Stimulated activated CD4-positive, alpha-beta T cell treated with anti-CD3 and anti-CD28 coated beads, Interleukin-2, amount 100 ng/mL, for 24 hours (primary cell): ENCODE measurements at places on chromosomes 12 and 14.

DNA sequence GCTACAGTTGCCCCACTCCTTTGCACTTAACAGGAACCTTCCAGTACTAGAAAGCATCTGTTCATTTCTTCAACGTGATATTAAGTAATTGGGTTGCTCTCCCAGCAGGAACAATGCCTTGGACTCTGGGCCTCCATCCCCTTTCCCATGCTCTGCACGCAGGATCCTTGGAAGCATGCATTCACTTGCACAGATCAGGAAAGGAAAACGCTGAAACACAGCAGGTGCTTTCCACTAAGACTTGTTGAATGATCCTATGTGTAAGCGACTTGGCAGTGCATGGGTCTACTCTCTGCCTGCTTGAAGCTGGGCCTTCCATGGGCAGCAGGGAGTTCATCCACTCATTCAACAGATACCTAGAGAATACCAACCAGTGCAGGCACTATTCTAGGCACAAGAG, 2.3 kb downstream of the LTBP2 start:
- DNase-seq = no peak

GRCh38 chr14:69259527-69260189, at the start of gene GALNT16:
TSS of gene GALNT16 (plus strand) at chr14:69260158. CDS start at chr14:69260291, 133 bp downstream.
- DNase-seq = no peak

DNA sequence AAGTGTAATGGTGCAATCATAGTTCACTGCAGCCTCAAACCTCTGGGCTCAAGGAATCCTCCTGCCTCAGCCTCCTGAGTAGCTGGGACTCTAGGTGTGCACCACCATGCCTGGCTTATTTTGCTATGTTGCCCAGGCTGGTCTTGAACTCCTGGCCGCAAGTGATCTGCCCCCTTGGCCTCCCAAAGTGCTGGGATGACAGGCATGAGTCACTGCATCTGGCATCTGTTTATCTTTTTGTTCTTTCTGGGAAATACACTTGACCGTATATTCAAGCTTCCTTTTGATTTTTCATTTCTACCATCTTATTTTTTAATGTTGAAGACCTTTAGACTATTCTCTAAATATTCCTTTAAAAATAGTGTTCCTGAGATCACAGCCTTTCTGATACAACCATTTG, 82.4 kb upstream of the OSBPL8 start:
- no peak for DNase-seq

DNA sequence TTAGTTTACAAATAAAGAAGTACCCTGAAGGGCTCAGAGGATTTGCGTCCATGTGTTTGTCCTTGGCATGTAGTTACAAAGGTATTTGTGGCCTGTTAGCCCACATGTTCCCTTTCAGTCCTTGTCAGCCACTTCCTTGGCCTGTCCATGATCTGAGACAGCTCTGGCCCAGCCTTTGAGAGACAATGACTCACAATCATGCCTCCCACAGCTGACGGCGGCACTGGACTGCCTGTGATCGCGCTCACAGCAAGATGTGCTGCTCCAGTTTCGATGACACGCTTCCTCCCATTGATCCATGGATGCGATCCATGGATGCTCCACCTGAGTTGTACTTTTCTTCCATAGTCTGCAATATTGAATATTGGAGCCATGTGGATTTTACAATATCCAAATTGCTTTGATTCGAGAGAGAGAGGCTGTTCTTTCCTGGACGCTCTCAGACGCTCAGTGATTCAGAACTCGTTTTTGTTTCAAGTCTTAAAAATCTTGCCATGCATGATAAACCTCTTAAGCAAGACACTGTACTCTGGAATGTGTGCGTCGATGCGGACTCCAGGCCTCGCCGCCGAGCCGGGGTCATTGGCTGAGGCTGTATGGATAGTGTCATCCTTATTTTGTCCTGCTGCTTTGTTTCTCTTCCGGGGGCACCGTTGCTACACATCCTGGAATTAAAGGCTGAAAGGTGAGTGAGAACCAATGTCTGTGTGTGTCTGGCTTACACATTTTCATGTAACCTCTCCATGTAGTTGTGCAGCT, 220.1 kb downstream of the GLT1D1 start:
- no peak for DNase-seq

DNA sequence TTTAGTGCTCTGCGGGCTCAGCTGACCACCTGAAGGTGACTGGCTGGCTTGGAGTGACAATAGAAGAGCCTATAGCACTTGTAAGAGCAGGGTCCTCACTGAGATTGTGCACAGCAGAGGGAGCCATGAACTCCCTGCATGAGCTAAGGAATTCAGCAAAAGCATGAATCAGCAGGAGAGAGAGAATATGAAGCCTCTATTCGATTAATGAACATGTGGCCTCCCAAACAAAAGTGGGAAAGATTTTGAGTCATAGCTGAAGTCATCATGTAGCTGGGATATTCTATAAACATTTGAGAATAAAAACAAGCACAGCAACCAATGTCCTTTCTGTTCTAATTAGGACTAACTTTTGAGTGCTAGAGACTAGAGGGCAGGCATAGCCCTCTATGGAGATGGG, 626.6 kb downstream of the DIO2 start:
- DNase-seq = no peak

GRCh38 chr12:69120354-69120753, 119.0 kb upstream of the CPSF6 start:
- no peak for DNase-seq

GRCh38 chr12:93870020-93870795, 193.0 kb downstream of the CRADD start:
- DNase-seq = no peak

- no peak for DNase-seq
These were observed 119.2 kb downstream of the TBC1D30 start for GRCh38 chr12:64943686-64944085.

GRCh38 chr14:21202463-21203358, 46.8 kb upstream of the OR5AU1 start:
- no peak for DNase-seq

- no peak for DNase-seq
These were observed 73.4 kb upstream of the DDHD1 start for GRCh38 chr14:53226553-53226952.

DNA sequence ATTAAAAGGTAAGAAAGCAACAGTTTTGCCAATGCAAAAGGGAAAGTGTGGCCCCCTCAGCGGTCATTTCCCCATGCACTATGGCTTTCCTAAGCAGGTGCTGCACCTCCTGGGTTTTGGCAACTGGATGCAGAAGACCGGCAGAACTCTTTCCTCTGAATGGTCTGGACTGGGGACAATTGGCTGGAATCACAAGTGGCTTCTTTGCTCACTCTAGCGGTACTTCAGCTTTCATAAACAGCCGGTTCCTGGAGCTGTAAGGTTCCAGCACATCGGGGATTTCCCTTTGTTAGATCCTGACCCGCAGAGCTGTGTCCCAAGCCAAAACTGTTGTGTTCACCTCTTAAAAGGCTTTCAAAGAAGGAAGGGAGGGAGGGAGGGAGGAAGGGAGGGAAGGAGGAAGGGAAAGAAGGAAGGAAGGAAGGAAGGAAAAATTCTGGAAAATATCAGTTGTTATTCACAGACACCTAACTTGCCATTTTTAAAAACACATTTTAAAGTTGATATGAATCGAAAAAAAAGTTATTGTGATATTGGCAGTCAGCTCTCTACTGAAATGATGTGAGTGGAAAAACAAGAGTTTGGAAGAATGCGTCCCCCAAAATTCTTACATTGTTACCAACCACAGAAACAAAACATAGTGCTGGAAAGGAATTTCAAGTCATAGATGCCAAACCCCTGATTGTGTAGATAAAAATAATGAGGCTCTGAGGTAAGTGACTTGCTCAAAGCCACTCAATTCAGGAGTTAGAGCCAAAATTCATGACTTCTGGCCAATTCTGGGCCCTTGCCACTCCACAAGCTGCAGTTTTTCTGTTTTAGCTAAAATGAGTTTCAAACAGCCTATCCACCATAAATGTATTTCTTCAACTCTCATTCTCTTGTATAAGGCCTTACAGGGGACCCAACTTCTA, 220.6 kb upstream of the HMGA2 start:
- DNase-seq = no peak

- DNase-seq = no peak
These were observed 59.9 kb downstream of the TMCC3 start for GRCh38 chr12:94590428-94590827.

DNA sequence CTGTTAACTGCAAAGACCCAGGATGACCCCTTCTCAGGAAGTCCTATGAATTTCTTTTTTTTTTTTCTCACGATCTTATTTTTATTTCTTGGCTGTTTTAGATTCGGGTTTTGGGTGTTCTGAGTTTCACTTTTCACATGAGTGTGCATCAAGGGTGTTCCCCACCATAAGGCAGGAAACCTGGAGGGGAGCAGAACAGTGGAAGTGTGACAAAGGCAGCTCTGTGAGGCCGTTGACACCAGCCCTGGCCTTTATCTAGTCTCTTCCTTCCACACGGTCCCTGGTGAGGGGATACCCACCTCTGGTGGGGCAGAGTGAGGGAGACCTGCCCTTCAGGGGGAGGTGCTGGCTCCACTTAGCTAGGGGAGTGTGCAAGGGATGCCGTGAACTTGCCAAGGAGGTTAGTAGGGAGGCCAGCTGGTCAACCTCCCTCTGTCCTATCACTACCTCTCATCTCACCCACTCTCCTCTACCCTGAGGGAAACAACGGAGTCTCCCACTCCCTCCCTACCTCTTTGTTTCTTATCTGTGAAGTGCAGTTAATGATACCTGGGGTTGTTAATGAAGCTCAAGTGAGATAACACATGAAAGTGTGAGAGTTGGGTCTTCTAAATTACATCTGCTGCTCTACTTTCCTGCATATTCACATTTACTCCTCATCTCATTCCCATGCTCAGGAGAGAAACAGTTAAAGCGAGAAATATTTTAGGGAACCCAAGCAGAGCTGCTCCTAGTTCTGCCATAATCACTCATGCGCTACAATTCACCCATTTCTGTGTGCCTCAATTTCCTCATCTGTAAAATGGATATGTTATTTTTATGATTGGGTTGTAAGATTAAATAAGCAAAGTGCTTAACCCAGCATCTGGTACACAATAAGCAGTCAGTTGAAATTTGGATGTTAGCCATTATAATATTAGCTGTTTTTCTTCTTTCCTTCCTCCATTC, 4.4 kb upstream of the GALNT6 start:
- peak; percentile 24 for DNase-seq

DNA sequence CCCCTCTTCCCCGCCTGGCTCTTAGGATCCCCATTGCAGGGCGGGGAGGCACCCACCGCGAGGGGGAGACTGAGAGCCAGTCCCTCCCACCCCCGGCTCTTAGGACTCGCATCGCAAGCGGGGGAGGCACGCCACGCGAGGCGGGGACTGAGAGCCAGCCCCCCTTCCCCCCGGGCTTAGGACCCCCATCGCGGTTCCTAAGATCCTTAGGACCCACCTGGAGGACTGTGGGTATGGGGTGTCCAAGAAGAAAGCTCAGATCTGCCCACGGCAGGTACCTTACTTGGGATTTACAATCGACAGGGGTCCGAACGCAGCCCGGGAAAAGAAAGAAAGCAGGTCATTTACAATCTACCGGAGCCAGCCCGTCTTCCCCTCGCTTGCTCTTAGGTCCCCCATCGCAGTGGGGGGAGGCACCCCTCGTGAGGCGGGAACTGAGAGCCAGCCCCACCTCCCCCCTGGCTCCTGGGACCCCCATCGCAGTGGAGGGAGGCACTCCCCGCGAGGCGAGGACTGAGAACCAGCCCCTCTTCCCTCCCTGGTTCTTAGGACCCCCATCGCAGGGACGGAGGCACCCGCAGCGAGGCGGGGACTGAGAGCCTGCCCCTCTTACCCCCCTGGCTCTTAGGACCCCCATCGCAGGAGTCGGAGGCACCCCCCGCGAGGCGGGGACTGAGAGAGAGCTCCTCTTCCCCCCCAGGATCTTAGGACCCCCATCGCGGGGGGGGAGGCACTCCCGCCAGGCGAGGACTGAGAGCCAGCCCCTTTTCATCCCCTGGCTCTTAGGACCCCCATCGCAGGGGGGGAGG, 43.7 kb downstream of the DDX11 start:
- DNase-seq = peak; percentile 67

GRCh38 chr12:104764225-104765091, 193.6 kb downstream of the SLC41A2 start:
- DNase-seq = no peak

DNA sequence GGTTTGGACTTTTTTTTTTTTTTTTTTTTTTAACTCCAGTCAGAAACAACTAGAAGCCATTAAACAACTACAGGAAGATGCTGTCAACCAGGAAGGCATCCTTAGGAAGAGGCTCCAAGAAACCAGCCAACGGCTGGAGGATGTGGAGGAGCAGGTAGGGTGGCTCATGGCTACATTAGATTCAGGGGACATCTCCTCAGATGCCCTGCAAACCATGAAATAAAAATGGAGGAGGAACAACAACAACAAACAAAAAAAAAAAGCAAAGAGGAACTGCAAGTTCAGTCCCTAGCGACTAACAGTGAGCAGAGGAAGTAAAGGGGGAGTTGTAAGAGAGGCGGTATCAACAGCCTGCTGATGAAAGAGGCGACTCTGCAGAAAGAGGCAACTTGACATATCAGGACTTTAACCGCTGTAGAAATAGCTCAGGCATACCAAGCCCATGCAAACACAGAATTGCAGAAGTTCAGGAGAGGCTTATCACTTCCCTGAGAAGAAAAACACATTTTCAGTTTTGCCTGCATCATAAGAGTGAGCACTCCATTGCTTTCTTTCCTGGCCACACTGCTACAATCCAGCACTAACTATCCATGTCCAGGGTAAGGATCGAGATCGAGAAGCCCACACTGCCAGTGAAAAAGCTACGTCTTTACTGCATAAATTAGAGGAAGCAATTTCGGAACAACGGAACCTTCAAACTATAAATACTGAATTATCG, 103.5 kb upstream of the BCAT1 start:
- peak; percentile 42 for DNase-seq

DNA sequence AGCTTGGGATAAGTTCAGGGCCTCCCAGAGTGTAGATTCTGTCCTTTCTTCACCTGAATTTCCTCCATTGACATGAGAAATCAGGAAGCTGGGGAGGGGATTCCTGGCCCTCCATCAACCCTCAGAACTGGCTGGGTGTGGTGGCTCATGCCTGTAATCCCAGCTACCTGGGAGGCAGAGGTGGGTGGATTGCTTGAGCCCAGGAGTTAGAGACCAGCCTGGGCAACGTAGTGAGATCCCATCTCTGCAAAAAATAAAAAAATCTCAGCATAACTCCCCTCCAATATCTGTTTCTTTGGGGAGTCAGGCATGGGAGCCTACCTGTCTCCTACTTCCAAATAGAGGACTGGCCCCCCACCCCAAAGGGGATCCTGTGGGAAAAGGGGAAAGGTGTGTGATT, 59.8 kb upstream of the TBX3 start:
- DNase-seq = no peak

- DNase-seq = no peak
These were observed 430.2 kb upstream of the SEL1L start for GRCh38 chr14:81963846-81964245.

- no peak for DNase-seq
These were observed 33.7 kb upstream of the ALG10B start for GRCh38 chr12:38282886-38283285.

- no peak for DNase-seq
These were observed 151.7 kb upstream of the DDHD1 start for GRCh38 chr14:53304726-53305381.

DNA sequence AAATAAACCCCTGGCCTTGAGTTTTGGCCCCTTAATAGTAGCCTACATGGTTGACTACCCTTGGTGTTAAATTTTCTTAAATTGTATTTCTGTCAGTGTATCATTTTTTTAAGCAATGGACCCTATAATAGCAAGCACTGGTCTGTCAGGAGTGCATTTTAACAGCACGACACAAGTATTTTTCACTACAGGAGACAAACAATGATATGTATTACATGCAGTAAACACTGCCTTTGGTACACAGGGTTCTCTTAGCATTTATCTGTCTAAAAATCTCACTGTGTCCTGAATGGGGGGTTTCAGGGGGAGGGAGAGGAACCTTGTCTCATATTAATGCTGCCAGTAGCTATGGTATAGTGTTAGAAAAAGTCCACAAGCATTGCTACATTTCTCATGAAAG, 18.4 kb downstream of the LMO3 start:
- no peak for DNase-seq

- DNase-seq = peak; percentile 15
These were observed 6.3 kb upstream of the KRT5 start for GRCh38 chr12:52526511-52526951.
